Stimulated activated CD4-positive, alpha-beta T cell treated with anti-CD3 and anti-CD28 coated beads, Interleukin-15, amount 100 ng/mL, for 48 hours (primary cell): ENCODE measurements at places on chromosomes 2 and 18.

DNA sequence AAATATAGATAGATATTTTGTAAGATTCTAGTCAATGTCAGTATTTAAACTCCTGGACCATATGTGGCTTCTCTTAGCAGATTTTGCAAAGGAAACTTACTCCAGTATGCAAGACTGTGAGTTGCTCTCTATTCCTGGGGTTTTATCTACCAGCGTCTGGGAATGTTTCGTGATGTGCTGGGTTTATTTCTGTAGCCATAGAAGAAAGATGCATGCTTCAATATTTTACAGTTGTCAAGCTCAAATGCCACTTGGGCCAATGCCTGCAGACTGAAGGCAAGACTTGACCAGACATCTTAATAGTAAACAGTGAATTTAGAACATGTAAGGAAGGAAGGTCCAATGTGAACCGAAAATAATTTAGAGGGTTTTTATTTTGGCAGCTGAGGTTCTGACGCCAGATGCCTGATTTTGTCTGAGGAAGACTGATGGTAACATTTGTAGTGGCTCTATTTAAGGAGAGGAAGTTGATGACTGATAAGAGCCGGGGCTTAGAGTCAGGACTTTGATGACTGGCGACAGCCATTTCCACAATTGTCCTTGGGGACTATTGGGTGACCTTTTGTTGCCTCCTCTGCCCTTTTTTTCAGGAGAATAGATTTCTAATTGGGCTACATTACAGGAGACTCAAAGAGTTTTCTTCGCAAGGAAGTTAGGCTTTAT is 154.3 kb downstream of the RAPGEF4 start:
- no peak for DNase-seq

GRCh38 chr2:120765678-120766469 is 30.2 kb downstream of the GLI2 start:
- no peak for DNase-seq

DNA sequence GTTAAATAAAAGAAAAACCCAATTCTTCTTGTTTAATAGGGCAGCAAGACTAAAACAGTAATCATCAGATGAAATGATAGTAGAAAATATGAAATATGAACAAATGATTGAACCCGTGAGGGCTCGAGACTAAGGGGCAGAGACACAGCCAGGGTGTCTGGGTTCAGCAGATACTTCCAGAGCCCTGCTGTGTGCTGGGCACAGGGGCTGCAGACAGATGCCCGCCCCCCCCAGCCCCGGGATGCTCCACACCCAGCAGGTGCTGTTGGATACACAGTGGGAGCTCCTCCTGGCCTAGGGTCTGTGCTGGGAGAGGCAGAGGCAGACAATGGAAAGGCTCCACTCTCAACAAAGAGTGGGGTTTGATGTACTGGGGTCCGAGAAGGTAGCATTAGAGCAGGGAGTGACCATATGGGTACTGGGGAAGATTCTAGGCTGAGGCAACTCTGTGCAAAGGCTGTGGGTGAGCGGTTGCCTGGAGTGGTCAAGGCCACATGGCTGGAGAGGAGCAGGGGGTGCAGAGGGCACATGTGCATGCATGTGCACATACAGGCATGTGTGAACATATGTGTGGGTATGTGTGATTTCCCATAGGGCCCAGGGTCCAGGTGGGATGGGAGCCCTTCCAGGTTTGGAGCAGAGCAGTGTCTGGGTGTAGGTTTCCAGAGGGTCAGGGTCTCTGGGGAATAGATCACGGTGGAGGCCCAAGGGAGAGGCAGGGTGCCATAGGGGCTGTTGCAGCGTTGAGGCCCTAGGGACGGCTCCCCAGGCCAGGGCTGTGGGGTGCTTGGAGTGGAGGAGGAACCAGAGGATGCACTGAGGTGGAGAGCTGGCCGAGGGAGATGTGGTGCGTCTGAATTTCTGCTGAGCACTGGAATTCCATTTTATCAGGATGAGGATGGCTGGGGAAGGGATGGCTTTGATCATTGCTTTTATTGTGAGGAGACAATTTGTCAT is 36.7 kb downstream of the LDLRAD4 start:
- DNase-seq = no peak

DNA sequence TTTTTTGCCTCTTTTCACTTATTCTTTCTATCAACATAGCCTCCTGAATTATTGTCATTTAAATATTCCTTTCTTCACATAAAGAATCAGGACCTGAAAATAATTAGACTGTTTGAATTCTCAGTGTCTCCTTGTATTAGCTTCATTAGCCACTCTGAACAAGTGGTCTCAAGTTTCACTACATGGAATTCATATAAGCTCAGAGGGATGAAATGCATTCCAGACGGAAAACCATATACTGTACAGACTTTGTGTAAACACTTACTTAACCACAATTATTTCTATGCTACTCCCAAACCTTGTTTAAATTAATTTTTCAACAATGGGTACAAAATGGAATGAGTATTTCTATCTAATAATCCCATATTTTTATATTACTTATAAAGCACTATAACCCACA is 53.4 kb downstream of the CHN1 start:
- no peak for DNase-seq

DNA sequence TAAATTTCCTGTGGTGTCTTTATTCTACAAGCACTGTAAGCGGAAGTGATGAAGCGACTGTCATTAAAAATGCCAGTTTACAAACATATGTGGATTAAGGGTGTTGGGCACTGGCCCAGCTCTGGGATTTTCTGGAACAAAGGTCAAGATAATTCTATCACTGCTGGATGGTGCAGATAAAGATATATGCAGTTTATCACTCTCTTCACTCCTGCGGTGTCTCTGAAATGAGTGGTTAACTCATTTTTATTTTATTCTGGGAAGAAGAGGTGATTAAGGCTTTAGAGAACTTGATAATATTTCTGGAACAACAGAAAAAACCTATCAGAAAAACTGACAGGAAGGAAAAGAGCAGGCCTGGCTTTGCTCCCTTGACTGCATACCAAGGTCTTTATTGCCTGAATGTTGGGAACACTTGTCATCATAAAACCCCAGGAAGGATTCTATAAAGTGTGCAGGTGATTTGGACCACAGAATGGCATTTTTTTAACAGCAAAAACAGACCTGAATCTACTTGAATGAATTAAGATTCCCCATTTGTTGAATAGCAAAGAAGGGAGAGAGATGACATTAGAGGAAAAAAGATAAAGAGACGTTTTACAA is 32.4 kb downstream of the ABCB11 start:
- no peak for DNase-seq

GRCh38 chr2:31000970-31001369 is 137.3 kb downstream of the GALNT14 start:
- DNase-seq = no peak

- no peak for DNase-seq
Observed at GRCh38 chr18:55605733-55606338, 17.8 kb upstream of the TCF4 start.
